ENCODE measurements at places on chromosomes 7 and 10.

- DNase-seq: no peak
Observed at GRCh38 chr10:14560791-14561765, 213.6 kb downstream of the FAM107B start.

DNA sequence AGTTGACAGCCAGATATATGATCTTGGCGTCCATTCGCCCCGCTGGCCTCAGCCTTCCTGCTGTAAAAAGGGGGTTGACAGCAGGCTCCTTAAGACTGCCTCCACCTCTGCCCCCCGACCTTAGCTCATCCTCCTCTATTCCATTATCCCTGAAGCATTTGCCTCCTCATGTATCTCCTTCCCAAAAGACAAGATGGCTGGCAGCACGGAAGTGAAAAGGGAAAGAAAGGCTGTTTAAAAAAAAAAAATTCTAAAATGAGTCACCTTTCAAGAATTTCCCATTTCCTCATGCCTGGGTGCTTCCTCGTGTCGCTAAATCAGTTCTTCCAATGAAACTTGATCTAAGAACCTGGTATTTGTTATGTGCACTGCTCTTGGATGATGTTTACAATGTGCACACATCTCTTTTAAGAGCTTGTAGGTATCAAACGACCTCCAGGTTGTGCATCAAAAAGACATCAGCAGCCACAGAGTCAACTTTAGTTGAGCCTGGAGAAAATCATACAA lies 1.7 kb downstream of the SCRN1 start:
- DNase-seq: peak; percentile 71

GRCh38 chr7:155807065-155807671 lies 5.1 kb downstream of the SHH start:
- no peak for DNase-seq

DNA sequence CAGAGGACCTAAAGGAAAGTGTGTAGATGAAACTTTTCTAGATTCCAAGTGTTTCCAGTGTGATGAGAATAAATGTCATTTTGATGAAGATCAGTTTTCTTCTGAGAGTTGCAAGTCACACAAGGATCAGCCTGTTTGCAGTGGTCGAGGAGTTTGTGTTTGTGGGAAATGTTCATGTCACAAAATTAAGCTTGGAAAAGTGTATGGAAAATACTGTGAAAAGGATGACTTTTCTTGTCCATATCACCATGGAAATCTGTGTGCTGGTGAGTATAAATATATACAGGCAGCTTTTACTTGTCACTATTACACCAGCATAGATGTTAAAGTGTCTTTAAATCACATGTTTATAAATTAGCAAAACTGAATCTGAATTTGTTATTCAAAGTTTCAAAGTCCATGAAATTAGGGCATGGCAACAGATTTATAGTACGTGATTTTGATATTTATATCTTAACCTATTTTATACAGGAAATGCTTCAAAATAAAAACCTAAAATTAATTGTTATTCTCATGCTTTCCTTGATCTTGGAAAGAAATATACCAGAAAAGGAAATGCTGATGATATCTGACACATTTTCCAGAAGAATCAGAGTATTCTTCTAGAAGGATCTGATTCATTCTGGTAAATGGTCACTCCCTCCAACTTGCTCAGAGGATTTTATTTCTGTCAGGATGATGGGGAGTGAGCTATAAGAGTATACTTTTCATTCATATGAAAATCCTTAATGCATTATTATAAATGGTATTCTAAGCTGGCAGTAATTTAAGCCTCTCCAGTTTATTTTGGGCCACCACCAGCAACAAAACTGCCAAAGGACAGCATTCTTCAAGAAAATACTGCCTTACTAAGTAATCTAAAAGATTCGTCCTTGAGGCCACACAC lies 71.4 kb downstream of the ITGB8 start:
- no peak for DNase-seq

DNA sequence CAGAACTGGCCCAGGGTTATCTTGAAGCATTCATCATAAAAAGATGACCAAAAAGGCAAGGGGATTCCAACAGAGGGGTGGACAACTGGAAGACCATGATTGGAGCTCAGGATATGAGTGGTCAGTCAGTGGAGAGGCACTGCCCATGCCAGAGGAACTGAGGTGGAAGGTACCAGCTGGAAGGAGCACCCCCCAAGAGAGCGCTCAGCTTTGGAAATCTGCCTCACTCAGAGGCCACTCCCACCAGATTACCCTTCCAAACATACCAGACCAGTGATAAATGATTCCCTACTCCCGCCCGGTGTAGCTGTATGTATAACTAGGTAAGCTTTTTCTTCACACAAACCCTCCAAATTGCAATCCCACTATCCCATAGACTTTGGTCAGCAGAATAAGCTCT lies 257.0 kb upstream of the SLC26A5 start:
- no peak for DNase-seq

GRCh38 chr7:156892081-156892800 lies 742 bp downstream of the LMBR1 start:
- peak; percentile 22 for DNase-seq

DNA sequence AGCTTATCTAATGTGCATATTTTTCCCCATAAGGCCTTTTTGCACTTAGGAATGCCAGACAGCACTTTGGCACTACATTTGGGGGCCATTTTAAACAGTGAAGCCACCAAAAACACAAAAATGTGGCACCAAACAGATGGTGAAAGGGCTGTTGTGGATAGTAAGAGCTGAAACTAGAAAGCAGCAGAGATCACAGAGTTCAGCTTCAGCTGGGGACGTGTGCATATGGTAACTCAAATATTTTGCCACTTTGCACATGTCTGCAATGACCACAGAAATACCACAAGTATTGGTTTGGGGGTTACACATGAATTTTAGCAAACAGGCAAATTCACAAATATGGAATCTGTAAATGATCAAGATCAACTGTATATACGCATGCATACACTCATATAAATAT lies 72.8 kb downstream of the PODXL start:
- no peak for DNase-seq

- DNase-seq: no peak
Observed at GRCh38 chr7:154431045-154431444, 378.8 kb downstream of the DPP6 start.

DNA sequence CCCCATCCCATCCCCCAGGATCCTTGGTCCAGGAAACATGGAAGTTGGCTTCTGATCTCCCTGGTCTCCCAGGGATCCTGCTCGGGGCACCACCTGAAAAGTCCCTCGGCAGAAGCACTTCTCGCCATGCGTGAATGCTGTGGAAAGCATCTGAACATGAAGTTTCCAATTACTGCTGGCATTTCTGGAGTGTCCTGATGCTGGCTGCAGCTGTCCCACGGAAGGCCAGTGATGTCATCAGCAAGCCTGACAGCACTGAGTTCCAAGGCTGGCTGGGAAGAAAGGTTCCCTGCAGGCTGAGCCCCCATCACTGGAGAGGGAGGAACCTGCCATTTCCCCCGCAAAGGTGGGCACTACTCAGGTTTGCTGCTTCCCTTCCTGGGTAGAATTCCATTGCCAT lies 71.4 kb downstream of the KCNMA1 start:
- no peak for DNase-seq

- peak; percentile 84 for DNase-seq
Observed at GRCh38 chr7:142030848-142031247, 35.2 kb downstream of the MGAM start.

- no peak for DNase-seq
Observed at GRCh38 chr10:33478675-33479125, 144.2 kb upstream of the NRP1 start.

DNA sequence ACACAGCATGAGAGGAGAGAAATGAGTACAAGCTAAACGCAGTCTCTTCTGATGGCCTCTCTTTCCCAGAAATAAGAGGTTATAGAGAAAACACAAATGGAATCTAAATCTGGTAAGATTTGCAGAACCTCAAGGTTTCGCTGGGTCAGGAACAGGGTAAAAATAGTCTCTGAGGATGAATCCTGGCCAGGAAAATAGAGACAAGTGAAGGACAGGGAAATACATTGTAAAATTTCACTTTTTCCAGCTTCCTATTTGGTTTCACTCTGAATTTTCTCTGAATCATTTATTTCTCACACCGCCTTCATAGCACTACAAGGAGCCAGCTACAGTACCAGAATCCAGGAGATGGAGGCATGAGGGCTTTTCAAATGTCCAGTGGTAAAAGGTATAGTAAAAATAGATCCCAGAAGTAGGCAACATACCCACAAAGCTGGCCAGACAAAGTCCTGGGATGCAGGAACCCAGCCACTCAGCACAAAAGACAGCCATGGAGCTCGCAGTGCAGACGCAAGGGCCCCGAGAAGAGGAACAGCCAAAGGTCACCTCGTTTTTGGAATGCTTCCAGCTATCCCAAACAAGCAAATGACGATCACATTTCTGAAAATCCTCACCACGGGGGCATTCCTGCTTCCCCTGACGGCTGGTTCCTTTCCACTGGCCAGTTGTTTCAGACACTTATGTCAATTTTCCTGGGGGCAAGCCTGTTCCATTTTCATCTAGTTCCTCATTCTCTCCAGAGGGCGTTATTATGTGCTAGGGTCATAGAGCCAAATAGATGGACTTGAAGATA lies 21.5 kb upstream of the IKZF1 start:
- DNase-seq: peak; percentile 78

DNA sequence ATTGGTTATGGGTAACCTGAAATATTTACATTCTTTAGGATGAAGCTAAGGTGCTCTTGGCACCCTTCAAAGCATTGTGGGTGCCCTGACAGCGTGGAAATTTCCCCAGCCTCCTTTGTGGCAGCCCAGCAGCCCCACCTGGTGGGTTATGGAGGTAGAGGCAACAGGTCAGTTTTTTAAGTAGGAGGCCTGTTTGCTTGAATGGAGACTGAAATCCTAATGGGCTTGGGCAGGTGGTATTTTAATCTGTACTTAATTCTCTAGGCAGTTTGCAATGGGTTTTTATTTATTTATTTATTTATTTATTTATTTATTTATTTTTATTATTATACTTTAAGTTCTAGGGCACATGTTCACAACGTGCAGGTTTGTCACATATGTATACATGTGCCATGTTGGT lies 139.4 kb downstream of the EPC1 start:
- DNase-seq: peak; percentile 51

- no peak for DNase-seq
Observed at GRCh38 chr7:128112018-128112780, 81.0 kb upstream of the LRRC4 start.

GRCh38 chr10:133313192-133313591 lies 4.5 kb downstream of the ZNF511 start:
- no peak for DNase-seq

DNA sequence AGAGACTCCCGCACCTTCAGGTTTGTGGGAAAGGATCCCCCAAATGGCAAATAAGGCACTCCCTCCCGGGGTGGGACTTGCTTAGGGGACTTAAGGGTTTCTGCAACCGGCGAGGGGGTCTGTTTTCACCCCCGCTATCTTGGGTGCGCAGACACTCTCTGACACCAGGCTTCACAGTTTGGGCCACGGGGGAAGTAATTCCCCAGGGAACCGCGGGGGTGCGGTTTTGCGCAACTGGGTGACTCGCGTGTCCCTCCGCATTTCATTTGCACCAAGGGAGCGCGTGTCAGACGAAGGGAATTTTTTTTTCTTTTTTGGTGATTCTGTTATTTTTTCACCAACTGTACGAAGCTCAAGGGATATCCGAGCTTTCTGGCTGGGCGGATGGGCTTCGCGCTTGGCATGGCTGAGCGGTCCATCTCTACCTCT lies 1.7 kb downstream of the GRM8 start:
- DNase-seq: no peak

GRCh38 chr10:74916283-74916682 lies 89.9 kb downstream of the KAT6B start:
- DNase-seq: no peak

DNA sequence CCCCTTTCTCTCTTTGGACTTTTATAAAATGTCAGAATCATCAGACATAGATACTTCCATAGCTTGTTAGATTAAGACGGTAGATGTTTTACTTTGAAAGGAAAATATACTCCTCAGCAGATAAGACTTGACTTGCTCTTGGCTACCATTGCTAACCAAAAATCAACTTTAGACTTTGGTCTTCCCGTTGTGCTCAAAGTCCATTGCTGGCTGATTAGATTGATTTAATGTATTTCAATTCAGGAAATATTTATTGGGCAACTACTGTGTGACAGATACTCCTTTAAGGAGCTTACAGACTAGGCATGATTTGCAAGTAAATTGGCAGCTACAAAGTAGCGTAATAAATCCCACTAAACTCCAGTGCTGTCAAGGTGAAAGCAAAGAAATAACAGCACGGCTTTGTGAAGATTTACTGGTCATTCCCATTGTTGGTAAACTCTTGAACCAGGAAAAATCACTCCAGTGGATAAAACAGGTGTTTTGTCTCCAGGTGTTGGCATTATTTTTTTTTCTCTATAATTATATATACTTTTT lies 95.7 kb upstream of the ARMC3 start:
- no peak for DNase-seq

DNA sequence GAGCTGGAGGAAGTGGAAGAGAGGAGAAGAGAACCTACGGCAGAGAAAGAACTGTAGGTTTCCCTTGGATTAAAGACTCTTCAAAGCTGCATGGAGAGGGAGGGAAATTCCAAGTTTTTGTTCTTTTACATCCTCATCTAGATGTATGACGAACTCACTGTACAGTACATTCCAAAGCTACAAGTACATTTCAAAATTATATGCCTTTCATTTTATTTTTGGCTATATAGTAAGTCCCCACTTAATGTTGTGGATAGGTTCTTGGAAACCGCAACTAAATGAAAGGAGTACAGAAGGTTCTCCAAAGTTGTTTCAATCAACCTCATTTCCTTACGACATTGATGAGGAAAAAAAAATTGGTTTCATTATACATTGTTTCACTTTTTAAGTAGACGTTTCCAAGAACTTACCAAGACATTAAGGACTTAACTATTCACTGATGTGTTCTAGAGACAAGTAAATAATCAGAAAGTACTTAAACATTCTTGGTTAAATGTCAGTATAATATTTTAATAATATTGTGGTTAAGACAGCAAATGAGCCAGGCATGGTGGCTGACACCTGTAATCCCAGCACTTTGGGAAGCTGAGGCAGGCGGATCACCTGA lies 16.1 kb upstream of the JMJD1C start:
- DNase-seq: no peak
